ENCODE measurements at places on chromosomes 4 and X.

- DNase-seq: no peak
These were observed 102.1 kb downstream of the PCDH18 start for GRCh38 chr4:137430171-137430570.

- no peak for DNase-seq
These were observed 1.6 kb downstream of the PRICKLE3 start for GRCh38 chrX:49184294-49185281.

GRCh38 chr4:150215601-150216000 is 137.4 kb downstream of the DCLK2 start:
- no peak for DNase-seq

GRCh38 chr4:145784036-145784435 is 104.1 kb downstream of the C4orf51 start:
- no peak for DNase-seq

GRCh38 chr4:185421366-185422124 is 4.2 kb downstream of the UFSP2 start:
- no peak for DNase-seq

DNA sequence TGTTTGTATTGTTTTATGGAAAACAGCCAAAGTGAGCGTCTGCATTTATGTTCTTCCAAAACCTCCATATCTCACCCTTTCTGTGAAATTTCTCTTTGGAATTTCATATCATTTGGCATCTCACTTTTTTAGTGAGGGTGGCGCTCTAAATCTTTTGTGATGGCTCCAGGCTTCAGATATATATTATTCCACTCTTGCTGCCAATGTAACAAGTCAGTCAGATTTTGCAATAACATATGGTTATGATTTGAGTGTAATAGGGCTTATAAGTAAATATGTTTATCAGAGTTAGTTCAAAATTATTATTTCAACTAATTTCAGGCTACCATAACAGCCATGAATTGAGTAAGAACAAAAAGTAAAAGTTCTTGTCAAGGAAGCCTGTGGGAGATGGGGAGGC is 314.7 kb downstream of the PDGFC start:
- DNase-seq: no peak

DNA sequence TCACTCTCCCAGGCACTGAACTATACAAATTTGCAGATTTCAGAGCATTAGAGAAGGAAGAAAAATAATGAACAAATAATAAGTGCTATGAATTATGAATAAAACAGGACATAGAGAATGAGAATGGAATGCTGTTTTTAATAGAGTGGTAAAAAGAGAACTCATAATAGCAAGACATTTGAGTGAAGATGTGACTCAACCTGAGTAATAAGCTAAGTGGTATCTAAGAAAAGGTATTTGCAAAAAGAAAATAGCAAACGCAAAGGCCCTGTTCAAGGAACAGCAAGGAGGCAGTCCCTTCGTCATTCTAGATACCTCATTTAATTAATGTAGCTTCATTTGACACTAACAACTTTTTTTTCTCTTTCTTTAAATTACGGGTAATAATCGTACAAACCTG is 1910.0 kb upstream of the TENM3 start:
- no peak for DNase-seq

DNA sequence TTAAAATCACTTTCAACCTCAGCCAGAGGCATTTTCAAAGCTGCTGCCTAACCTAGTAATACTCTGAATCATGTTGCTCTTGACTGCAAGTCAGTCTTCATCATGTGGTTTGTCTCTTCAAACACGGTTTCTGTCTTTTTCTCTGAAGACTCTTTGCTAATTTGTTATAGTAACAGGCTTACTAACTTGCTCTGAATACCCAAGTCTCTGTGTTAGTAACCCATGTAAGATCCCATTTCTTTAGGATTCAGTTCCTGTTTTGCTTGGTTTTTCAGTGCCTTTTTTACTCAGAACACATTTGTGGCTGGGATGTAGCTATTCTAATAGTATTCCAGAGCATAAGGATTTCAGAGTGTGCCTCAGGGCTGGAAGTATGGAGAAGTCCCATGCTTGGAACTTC is 1450.6 kb upstream of the IGFBP7 start:
- DNase-seq: no peak

- DNase-seq: no peak
These were observed 373.6 kb downstream of the MID1IP1 start for GRCh38 chrX:39174772-39175417.

GRCh38 chrX:18964026-18964425 is 19.9 kb downstream of the PHKA2 start:
- no peak for DNase-seq

- DNase-seq: peak; percentile 10
These were observed 372.1 kb downstream of the BMPR1B start for GRCh38 chr4:95129821-95130311.

DNA sequence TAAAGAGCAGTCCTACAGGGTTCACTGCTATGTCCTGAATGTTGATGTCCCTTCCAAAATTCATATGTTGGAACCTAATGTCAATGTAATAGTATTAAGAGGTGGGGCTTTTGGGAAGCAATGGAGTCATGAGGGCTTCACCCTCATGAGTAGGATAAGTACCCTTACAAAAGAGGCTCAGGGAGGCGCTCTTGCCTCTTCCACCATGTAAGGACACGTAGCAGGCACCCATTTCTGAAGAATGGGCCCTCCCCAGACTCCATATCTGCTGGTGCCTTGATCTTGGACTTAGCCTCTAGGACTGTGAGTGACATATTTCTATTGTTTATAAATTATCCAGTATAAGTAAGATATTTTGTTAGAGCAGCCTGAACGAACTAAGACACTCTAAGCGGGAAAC is 15.8 kb downstream of the MED28 start:
- DNase-seq: no peak

GRCh38 chr4:52560844-52561280 is 98.2 kb downstream of the USP46 start:
- no peak for DNase-seq

DNA sequence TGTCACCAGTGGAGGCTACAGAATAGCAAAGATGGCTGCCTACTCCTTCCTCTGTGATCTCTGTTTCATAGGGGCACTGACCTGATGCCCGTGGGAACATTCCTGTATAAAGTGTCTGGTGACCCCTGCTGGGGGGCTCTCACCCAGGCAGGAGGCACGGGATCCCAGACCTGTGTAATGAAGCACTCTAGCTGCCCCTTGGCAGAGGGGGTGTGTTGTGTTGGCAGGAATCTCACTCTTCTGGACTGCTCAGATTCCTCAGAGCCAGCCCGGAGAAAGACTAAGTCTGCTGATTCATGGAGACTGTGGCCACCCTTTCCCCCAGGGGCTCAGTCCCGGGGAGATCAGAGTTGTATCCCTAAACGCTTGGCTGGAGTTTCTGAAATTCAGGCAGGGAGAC is 648.3 kb downstream of the SPRY1 start:
- no peak for DNase-seq

DNA sequence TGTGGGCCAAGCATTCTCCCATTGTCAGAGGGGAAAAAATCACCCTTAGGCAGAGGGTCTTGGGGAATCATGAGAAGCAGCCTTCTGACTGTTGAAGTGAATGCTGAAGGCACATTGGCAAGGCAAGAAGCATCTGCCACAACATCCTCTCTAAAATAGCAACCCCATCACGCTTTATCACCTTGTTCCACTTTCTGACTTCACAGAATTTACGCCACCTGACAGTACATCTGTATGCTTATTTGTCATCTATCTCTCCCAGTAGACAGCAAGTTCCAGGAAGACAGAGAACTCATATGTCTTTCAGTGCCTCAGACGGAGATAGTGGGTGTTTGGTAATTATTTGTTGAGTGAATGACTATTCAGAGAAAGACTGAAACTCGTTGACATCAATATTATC is 68.4 kb upstream of the SCML1 start:
- DNase-seq: no peak

DNA sequence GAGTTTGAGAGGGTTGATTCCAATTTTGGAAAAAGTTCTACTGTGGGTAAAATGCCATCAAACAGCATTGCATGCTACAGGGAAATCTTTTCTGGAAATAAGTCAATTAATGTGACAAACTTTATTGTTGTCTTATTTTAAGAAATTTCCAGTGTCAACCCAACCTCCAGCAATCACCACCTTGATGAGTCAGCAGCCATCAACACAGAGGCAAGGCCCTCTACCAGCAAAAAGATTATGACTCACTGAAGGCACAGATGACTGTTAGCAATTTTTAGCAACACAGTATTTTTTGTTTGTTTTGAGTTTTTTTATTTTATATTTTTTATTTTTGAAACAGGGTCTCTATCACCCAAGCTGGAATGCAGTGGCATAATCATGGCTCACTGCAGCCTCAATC is 165.4 kb upstream of the C1QTNF7 start:
- DNase-seq: no peak

DNA sequence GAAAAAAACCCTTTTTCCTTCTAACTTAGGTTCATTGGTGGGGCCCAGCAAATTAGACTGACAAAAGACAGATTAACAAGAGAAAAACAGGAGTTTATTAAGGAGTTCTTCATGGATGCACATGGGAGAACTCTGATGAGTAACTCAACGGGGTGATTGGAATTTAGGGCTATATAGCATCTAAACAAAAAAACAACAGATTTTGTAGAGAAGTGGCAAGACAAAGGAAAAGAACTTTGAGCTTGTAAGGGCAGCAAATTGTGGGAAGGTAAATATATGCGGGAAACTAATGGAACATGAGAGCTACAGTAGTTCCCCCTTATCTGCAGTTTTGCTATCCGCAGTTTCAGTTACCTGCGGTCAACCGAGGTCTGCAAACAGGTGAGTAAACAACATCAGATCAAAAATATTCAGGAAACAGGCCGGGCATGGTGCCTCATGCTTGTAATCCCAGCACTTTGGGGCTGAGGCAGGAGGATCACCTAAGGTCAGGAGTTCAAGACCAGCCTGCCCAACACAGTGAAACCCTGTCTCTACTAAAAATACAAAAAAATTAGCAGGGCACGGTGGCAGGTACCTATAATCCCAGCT is 573.6 kb downstream of the ADGRL3 start:
- DNase-seq: no peak

DNA sequence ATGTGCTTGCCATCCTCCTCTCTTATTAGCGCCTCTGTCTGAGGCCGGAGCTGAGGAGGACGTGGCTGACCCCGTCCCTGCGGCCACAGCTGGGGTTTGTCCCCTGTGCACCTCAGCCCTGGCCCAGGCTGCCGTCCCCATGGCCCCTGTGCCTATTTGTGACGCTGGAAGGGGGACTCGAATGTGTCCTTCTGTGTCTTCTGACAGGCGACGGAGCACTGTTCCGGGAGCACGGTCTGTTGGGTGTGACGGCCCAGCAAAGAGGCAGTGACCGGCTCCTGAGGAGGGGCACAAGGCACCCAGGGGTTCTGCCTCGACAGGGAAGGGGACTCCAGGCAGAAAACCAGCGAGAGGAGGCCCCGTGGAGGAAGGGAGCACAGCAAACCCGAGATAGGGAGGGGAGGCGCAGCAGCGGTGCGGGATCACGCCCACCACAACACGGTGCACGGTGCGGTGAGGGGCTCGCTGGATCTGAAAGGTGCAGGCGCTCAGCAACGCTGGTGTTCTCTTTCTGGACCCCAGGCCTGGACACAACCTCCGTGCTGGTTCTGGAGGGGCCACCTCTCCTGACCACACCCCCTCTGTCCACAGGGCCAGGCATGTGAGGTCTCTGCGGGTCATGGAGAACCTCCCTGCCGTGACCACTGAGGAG is 5.6 kb downstream of the SH3TC1 start:
- no peak for DNase-seq

- DNase-seq: no peak
These were observed 270.7 kb downstream of the GRXCR1 start for GRCh38 chr4:43163101-43163792.

GRCh38 chr4:2626231-2626630 is 89.8 kb downstream of the FAM193A start:
- no peak for DNase-seq

DNA sequence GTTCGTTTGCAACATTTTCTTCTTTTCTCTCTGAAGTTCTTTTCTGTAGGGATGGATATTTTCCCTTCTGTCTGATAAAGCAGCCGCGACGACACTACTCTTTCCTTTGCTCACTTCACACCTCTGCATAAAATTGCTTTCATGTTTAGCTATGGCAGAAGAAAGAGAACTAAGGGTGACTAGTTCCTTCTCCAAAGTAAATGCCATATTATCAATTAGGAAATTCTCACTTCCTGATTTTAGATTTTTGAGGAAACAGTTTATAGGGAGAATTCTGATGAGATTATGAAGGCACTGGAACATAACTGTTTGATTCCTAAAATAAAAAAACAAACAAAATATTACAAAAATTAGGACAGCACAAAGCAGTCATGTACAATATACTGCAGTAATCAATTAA is 29.2 kb downstream of the FANCB start:
- no peak for DNase-seq

DNA sequence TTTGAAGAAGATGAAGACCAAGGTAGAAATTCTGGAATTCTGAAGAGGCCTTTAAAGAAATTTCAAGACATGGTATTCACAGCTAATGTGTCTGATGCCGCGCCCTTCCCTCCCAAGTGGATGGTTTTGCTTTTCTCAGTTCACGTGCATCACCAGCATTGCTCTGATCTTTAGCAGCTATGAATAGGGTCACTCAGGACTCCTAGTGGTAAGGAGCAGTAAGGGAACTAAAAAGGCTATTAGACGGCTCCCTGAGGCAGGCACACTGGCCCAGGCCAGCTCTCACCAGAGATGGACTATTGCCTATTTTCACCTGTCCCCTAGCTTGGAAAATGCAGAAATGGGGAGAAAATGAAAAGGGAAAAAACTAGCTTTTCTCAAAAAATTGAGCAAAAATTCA is 447.5 kb upstream of the RASGEF1B start:
- no peak for DNase-seq

- no peak for DNase-seq
These were observed 82.5 kb upstream of the CPEB2 start for GRCh38 chr4:14919785-14920184.

DNA sequence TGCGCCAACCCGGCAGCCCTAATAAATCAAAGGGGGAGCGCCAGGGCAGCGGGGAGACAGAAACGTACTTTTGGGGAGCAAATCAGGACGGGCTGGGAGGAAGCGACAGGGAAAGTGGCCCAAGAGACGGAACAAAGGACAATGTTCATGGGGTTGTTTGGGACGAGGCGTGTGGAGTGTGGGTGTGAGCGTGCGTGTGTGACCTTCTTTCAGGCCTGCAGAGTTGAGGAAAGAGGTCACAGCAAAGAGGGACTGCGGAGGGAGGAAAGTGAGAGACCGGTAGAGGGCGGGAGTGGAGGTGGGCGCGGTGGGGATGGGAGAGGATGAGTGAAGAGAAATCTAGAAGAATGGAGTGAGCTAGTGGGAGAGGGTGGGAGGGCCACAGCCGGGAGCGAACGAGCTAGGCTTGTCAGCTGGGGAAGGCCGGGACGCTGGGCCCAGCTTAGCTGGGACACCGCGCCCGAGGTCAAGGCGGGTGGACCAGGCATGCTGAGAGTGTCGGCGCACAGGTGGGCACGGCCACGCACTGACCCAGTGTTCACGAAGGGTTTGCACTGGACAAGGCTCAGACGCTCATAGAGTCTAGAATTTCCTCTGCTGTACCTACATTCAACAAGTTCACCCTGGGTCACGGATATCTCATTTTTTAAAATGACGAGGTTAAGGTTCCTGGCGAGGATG is 14.7 kb upstream of the PITX2 start:
- DNase-seq: no peak

- DNase-seq: no peak
These were observed 1.0 kb upstream of the OTOP1 start for GRCh38 chr4:4227510-4228355.
